ENCODE measurements at places on chromosomes 12 and 14.
A peak's percentile ranks its signal among the peaks of the same experiment; 100 is the strongest.

DNA sequence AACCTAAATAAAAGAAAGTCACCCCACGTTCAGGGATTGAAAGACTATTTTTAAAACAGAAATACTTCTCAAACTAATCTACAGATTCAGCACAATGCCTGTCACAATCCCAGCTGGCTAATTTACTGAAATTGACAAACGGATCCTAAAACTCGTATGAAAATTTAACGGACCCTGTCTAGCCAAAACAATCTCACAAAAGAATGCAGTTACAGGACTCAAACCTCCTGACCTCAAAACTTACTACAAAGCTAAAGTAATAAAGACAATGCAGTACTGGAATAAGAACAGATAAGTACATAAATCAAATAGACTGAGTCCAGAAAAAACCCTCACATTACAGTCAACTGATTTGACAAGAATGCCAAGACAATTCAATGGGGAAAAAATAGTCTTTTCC, 48.8 kb downstream of the IPO8 start:
- no peak for DNase-seq

- no peak for DNase-seq
These were observed 1.7 kb downstream of the OLR1 start for GRCh38 chr12:10170216-10170615.

- peak; percentile 62 for DNase-seq
These were observed 10.6 kb downstream of the DDX54 start for GRCh38 chr12:113174461-113175384.

DNA sequence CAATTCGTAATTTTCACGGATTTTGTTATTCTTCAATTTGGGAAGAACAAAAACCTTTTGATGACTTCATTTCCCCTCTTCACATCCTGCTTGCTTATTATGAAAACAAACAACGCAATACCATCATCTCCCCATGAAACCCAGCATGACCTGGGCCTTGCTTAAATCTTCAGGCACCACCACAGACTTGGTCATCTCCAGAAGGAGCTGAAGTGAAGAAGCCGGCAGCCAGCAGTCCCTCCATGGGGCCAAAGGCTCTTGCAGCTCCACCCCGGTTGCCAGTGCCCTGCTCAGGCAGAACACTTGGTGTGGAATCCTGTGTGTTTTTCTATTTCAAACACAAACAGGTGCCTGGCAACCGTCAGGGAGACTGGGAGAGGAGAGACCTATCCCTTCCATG, 982.9 kb upstream of the TMEM132C start:
- DNase-seq = no peak

DNA sequence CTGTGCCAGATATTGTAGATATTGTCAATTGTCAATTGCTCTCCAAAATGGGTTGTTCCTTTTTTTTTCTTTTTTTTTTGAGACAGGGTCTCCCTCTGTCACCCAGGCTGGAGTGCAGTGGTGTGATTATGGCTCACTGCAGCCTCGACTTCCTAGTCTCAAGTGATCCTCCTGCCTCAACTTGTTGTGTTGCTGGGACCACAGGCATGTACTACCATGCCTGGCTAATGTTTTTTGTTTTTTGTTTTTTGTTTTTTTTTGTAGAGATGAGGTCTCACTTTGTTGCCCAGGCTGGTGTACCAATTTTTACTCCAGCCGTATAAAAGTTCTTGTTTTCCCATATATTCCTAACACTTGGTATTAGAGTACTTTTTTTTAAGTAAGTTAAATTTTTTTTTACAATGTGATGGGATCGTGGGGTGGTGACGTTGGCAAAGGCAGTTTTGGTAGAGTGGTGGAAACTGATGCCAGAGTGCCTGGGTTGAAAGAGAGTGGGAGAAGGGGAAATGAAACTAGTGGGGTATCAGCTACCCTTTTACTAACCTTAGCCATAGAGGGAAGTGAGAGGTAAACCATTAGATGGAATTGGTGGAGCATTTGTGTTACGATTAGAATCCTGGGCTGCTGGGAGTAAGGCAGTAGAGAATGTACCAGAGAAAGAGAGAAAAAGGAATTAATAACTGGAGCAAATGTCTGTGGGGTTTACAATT, 33.0 kb upstream of the CFAP54 start:
- DNase-seq = no peak

DNA sequence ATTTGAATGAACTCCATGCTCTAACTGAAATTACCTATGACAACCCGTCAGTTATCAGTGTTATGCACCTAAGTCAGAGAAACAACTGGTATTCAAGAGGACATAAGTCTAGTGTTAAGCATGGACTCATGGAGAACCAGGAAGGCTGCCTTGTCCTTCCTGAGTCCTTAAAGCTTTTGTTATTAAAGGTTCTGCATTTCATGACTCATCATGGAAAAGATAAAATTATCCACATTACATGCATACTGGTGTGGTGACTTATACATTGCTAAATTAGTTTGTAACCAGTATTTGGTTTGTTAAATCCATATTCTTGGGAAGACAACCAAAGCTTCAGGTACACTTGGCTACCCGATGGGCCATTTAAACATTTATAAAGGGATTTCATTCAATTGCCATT, 6.5 kb upstream of the OR4E1 start:
- no peak for DNase-seq

DNA sequence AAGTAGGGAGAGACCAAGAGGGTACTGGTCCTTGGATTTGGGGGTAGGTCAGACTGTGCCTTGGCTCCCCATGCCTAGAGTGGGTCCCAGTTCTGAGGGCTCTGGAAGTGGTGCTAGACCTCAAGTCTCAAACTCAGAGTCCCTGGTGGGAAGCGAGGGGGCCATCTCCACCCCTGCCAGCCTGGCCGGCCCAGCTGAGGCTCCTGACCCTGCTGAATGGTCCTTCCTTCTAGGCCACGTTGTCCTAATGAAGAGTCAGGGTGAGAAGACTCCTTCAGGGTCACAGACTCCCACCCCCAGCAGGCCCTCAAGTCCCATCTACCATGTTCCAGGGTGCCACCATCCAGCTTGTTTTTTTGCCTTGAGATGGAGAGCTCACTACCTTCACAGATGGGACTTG, 12.9 kb downstream of the SERPINA6 start:
- DNase-seq = no peak

- no peak for DNase-seq
These were observed 6.3 kb downstream of the COPS7A start for GRCh38 chr12:6730169-6730568.

DNA sequence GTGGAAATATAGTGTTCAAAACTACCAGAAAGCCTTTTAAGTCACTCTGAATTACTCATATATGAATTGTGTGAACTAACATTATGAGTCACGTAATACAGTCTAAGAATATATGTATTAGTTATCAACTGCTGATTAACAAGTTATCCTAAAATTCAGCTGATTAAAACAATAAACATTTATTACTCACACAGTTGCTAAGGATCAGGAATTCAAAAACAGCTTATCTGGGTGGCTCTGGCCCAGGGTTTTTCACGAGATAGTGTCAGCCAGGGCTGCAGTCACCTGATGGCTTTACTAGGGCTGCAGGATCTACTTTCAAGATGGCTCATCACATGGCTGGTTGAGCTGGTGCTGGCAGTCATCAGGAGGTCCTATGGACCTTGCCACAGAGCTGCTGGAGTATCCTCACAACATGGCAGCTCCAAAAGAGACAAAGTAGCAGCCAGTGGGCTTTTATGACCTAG, 36.5 kb downstream of the CORO1C start:
- DNase-seq = no peak

- no peak for DNase-seq
These were observed 49.7 kb upstream of the ARHGAP5 start for GRCh38 chr14:32027255-32027939.

DNA sequence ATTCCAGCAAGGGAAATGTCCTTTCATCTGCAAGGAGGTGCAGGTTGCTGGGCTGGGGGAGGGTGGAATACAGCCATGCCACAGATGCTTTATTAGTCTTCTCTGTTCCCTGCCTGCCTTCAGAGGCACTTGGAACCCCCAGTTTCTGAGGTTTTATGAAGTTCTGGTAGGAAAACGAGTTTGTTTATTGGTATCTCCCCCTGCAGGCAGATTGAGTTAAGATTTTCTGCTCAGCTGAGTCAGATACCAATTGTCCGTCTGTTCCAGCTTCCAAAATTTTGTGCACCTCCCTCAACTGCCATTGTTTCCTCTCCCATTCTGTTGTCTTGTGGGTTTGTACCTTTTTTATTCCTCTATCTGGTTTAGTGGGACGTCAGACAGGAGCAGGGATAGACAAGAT, 155.6 kb downstream of the ETV6 start:
- no peak for DNase-seq

DNA sequence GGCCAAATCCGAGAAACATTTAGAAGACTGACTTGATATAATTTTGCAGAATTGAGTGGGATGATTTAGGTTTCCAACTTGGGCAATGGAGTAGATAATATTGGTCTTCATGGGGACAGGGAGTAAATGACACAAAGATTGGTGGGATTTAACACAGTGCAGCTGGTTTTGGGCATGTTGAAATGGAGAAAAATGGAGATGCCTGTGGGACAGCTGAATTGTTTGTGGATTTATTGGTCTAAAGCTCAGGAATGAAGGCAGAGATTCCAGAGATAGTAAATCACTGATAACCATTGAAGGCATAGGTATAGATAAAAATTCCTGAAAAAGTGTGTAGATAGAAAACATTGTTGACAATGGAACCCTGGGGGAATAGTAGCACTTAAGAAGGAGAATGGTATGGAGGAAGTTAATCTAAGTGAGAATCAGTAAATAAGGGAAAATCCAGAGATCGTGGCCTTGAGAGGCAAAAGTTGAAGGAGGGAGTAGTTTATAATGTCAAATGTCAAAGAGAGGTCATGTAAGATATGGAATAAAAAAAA, 120.9 kb upstream of the ATP2B1 start:
- no peak for DNase-seq

DNA sequence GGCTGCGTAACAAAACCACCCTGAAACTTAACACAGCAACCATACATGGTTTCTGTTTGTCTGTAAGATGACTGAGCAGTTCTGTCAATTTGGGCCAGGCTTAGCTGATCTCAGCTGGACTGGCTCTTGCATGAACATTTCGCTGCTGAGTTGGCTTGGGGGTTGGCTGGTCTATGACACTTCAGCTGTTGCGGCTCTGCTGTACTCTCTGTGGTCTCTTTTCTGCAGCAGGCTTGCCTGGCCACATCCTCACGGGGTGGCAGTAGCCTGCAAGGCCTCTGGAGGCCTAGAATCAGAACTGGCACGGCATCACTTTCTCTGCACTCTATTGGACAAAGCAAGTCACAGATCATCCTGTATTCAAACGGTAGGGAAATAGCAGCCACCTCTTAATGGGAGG, 216.2 kb downstream of the BCL11B start:
- peak; percentile 20 for DNase-seq

- no peak for DNase-seq
These were observed 73.8 kb downstream of the TRAFD1 start for GRCh38 chr12:112199136-112199535.

DNA sequence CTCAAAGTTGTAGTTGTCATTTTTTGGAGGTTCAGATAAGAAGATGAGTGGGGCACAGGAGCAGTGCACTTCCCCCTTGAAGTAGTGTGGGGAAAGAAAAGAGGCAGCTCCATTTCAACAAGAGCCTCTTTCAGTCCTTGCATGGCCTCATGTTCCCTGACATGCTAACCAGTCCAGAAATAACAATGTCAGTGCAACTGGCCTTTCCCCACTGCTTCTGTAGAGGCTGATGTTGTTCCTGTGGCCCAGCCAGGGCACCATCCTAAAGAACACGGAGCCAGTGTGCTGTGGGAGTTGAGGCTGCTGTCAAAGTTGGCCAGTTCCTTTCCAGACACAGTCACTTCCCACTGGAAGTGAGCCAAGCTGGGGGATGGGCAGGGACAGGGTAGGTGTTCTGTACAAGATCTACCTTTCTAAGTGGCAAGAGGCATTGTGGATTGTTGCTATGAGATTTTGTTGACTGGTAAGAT, 77.7 kb upstream of the SLC38A2 start:
- DNase-seq = no peak

DNA sequence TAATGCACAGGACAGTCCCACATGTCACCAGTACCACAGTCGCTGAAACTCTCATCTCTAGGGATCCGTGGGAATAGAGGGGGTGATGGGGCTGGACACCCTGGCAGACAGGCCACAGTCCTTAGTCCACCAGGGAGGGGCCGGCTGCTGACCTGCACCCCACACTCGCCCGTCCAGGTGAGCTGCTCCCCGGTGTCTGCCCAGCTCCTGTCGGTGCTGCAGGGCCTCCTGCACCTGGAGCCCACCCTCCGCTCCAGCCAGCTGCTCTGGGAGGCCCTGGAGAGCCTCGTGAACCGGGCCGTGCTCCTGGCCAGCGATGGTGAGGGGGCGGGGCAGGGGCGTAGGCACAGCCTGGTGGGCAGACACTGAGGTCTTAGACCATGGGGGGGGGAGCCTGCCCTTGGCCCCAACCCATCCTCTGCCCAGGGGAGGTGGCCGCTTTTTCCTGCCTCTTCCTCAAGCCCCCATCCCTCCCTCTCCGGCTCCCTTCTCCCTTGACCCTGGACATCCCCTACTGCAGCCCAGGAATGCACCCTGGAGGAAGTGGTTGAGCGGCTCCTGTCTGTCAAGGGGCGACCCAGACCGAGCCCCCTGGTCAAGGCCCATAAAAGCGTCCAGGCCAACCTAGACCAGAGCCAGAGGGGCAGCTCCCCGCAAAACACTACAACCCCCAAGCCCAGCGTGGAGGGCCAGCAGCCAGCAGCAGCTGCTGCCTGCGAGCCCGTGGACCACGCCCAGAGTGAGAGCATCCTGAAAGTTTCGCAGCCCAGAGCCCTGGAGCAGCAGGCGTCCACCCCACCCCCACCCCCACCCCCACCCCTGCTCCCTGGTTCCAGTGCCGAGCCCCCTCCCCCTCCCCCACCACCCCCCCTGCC, 17.1 kb upstream of the ADSS1 start:
- no peak for DNase-seq

DNA sequence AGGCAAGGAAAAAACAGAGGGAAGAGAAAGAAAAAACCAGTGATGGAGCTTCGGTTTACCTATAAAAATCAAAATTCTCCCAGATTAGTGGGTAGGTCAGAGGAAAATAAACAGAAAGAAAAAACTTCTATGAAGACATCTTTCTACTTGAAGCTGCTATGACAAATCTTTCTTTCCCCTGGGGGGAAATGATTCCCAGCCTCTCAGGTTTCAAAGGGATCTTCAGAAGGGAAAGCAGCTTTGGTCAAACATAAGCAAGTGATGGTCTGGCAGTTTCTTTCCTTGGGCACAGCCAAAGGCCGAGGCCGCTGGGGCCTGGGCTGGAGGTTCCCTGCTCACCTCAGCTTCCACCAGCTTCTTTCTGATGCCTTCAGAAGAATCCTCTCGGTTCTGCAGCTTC, 104.5 kb downstream of the PRKAB1 start:
- DNase-seq = no peak

GRCh38 chr12:57470970-57471656, 8.6 kb downstream of the ARHGAP9 start:
- no peak for DNase-seq

DNA sequence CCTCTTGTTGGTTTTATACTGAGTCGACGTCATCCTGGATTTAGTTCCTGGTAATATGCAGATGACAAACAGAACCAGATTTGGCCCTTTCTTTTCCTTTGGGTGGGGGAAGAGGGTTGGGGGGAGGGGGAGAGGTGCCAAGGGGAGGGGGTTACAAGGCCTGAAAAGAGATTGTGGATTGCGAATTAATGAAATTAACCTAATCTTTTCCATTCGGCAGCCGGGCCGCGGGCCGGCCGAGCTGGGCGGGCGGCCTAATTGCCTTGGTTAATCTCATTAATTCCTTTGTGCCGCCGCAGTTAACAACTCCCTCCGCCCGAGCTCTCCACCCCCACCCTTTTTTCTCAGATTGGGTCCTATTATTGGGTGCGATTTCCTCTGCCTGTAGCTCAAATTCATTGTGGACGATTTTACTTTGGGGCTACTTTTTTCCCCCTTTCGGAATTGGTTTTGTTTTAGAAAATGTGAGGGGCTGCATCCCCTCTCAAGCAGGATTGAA, 387 bp upstream of the GSC start:
- DNase-seq = no peak
